PC-9 (cell line): ENCODE measurements at places on chromosomes 5 and 9. TPM values are rescaled to one million over a fixed set of nuclear protein-coding genes. Genes with fewer than 3 reads are reported as not detected.

DNA sequence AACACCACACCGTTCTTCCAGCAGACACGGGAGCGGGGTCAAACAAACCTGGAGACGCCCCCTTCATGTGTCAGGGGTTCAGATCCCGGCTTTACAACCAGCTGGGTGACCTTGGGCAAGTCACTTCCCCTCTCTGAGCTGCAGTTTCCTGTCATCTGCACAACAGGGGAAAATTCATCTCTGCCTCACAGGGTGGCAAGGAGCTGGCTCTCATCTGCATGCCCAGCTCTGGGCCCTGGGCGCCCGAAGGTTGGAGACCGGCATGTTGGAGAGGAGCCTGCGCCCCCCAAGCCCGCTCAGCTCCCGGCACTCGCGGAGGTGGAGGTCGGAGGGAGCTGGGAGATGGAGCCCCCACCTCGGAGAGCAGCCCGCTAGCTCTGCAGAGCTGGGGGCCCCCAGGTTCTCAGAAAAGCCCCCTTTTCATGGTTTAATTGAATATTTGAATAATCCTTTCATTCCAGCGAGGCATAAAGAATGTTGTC is 20.4 kb downstream of the NR5A1 start:
- no peak for DNase-seq

SLC25A2 gene
- total RNA-seq = 0.33 and 0.55 TPM in 2 replicates

DNA sequence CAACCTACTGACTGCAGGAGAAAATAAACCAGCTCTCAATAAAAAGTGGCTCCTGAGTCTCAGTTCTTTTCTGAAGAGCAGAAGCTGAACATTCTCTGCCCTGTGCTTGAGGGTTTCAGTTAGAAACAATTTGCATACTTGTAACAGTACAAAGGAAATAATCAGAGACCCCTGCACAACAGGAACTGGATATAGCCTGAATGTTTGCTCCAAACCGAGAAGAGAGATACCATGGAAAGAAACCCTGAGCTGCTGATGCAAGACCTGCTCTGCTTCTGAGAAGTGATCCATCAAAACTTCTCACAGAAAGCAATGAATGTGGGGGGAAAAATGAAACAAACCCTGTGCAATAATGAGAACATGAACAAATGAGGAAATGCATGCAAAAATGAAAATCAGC is 592.9 kb downstream of the SEMA5A start:
- DNase-seq = no peak

STKLD1 gene
- total RNA-seq = 3.1 and 4.8 TPM in 2 replicates

DNA sequence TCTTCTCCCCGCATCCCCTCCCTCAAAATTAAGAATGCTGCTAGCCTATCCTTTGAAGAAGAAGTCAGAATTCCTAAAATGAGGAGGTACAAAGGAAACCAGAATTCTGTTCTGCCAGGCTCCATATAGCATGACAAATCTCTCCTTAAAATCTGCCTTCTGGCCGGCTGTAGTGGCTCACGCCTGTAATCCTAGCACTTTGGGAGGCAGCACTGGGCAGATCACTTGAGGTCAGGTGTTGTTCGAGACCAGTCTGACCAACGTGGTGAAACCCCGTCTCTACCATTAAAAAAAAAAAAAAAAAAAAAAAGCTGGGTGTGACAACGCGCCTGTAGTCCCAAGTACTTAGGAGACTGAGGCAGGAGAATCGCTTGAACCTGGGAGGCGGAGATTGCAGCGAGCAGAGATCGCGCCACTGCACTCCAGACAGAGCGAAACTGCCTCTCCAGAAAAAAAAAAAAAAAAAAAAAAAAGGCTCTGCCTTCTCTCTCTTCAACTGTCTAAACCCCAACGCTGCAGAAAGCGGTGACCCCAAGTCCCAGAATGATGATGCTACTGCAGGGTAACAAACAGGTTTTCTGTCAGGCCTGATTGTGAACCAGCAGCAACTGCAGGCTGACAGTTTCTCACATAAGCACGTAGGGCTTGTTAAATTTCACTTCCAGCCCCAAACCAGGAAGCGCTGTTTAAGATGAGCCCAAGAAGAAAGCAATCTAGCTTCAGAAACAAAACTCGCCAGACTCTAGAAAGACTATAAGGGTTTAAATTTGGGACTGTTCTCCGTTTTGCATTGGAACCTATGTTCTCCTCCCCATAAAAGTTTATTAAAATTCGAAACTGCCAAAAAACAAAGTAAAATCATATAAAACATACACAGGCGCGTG is 963 bp upstream of the CAST start:
- peak; percentile 69 for DNase-seq

OTP gene
- not detected in 2 replicates for total RNA-seq

FCN2 gene
- not detected in 2 replicates for total RNA-seq

AGXT2 gene
- total RNA-seq = not detected in 2 replicates

DNA sequence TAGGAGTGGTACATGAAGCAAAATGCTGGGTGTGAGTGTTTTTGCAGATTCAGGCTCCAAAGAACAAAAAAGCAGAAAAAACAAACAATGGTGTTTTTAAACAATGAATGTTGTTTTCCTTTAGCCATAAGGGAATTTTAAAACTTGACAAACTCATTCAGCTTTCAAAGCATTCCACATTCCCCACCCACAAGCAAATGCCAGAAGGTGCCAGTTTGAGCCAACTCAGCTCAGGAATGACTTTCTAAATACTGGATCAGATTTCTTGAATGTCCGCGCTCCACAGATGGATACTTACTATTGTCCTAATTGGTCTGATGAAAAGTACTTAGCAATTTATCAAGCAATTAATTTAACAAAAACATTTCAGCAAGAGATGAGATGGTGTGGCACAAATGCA is 12.9 kb upstream of the MOB3B start:
- DNase-seq = no peak
